Large intestine (tissue), 12 donors: ENCODE measurements at places on chromosomes 5 and 9. TPM values are rescaled to one million over a fixed set of nuclear protein-coding genes. Genes with fewer than 3 reads are reported as not detected.

FCN2 gene
- polyA plus RNA-seq = 0.04 TPM

DNA sequence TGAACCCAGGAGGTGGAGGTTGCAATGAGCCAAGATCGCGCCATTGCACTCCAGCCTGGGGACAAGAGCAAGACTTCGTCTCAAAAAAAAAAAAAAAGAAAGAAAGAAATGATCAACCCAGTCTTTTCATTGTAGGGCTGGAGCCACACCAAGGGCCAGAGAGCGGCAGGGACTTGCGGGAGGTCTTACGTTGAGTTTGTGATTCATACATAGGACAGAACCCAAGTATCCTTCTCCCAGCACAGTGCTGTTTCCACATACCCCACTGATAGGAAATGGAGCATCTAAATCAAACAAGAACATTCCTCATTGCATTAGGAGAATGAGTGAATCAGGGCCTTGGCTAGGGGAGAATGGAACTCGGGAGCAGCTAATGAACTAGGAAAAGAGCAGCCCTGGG is 3.5 kb upstream of the TNIP1 start:
- H3K4me1 ChIP-seq = peaks cover 45% of the 10 kb centered on the region
- H3K4me3 ChIP-seq = no peak overlapping the region
- no peak for DNase-seq
- no peak overlapping the region for H3K27ac ChIP-seq

DNA sequence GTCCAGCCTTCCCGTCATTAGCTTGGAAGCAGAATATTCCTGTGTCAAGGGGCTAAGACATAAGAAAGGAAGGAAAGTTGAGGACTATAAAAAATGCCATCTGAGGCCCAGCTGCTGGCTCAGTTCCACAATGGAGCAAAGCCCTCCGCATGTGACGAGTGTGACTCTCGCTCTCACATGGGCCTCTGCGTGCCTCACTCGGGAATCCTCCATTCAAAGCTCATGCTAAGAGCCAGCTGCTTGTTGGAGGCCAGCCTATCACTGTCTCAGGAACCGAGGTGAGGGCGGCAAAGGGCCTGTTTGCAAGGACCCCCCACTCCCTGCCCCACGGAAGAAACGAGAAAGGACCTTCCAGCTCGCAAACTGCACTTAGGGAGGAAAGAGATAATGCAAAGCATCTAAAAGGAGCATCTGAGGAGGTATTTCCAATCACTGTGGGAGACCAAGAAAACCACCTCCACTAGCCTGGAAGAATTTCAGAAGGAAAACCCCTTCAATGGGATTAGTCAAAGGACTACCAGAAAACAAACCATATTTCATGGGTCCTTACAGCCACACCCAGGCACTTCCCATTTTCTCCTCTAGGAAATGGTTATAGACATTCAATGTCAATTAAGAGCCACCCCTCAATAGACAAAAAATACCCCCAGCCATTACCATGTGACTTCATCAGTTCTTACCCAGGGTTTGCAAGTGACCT is 95.3 kb downstream of the PRRT1B start:
- peak overlapping the region; percentile 91 for H3K27ac ChIP-seq
- peaks cover 37% of the 10 kb centered on the region for H3K4me1 ChIP-seq
- H3K36me3 ChIP-seq = peaks cover 27% of the 10 kb centered on the region
- no peaks in the 10 kb centered on the region for H3K27me3 ChIP-seq
- H3K4me3 ChIP-seq = no peak overlapping the region

- DNase-seq = no peak
- H3K27me3 ChIP-seq = no peaks in the 10 kb centered on the region
- H3K4me3 ChIP-seq = no peak overlapping the region
- peaks cover 52% of the 10 kb centered on the region for H3K4me1 ChIP-seq
- peak overlapping the region; percentile 74 for H3K27ac ChIP-seq
Observed at GRCh38 chr9:129145316-129145715, 32.7 kb downstream of the IER5L start.

DNA sequence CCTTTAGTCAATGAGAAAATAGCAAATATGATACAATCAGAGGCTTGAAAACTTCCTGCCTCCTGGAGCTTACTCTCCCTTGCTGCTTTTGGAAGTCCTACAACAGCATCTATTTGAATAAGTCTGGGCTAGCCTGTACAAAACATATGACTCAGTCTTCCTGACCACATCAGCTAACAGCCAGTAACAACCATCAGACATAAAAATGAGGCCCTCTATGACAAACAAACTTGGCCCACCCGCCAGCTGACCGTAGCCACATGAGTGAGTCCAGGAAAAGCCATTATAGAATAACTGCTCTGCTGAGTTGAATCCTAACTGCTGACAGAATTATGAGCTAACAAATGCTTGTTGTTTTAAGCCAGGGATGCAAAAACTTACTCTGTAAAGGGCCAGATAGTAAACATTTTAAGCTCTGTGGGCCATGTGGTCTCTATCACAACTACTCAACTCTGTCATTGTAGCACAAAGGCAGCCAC is 347.6 kb downstream of the PTPRD start:
- no peaks in the 10 kb centered on the region for H3K4me1 ChIP-seq
- no peak for DNase-seq
- H3K4me3 ChIP-seq = no peak overlapping the region
- no peaks in the 10 kb centered on the region for H3K36me3 ChIP-seq
- H3K27me3 ChIP-seq = no peaks in the 10 kb centered on the region

DNA sequence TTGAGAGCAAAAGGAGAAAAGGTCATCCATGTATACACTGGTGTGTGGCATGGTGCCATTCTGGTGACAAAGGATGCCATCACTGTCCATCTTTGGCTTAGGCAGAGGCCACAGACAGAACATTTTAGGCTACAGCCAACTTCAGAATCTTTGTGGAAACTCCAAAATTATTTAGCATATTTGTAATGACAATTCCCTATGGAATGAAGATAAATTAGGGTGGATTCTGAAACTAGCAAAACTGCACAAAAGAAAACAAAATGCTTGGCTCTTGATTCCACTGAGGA is 92.5 kb downstream of the FBXW11 start:
- no peak overlapping the region for H3K4me3 ChIP-seq
- peaks cover 12% of the 10 kb centered on the region for H3K36me3 ChIP-seq
- no peak overlapping the region for H3K27ac ChIP-seq
- DNase-seq = no peak
- H3K27me3 ChIP-seq = no peaks in the 10 kb centered on the region
- H3K4me1 ChIP-seq = no peaks in the 10 kb centered on the region

DNA sequence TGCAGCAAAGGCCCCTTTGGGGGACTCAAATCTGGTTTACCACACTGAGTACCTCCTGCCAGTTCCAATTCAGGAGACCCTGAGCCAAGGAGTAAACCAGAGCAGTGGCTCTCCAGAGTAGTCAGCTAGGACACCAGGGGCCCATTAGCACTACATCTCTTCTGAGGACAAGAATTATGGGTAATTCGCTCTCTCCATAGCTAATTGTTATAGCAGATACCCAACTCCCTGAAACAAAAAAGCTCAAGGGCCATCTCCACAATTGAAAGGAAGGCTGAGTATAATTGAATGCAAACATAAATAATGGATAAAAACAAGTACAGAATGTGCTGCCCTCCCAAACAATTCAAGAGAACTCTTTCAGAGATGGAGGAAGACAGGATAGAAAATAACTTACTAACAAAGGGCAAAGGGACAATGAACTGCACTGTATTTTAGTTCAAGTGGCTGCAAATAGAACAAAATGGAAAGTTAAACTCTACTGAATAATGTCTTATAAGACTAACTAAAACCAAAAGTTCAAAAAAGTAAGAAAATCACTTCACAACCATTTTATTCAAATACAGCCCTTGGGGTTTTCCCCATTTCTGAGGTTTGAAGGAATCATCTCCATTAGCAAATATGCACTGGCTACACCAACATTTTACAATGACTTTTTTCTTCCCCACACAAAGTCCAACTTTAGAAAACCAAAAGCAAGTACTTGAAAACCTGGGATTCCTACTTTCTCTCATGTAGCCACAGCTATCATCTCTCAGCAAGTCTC is 118.8 kb downstream of the SIL1 start:
- H3K4me3 ChIP-seq = no peak overlapping the region
- H3K36me3 ChIP-seq = no peaks in the 10 kb centered on the region
- H3K27ac ChIP-seq = no peak overlapping the region
- H3K27me3 ChIP-seq = no peaks in the 10 kb centered on the region

DNA sequence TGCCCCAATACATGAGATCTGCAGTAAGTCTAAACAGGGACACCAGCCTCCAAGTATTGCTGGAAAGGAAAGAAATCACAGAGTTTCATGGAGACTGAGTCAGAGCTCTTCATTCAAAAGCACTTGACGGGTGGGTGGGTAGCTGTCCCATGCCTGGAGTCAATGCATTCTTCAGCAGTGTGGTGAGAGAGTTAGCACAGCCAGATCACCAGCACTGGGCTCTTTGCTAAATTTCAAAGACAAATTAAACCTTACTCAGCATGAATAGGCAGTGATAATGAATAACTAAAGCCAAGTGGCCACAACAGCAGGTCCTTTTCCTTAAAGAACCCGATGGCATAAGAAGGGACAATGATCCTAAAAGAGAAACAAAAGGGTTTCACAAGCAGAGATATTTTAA is 192.4 kb downstream of the ACTL7B start:
- DNase-seq = no peak
- peaks cover 11% of the 10 kb centered on the region for H3K4me1 ChIP-seq
- peak overlapping the region; percentile 32 for H3K27ac ChIP-seq

CYFIP2 gene
- 27.9 TPM for polyA plus RNA-seq

DNA sequence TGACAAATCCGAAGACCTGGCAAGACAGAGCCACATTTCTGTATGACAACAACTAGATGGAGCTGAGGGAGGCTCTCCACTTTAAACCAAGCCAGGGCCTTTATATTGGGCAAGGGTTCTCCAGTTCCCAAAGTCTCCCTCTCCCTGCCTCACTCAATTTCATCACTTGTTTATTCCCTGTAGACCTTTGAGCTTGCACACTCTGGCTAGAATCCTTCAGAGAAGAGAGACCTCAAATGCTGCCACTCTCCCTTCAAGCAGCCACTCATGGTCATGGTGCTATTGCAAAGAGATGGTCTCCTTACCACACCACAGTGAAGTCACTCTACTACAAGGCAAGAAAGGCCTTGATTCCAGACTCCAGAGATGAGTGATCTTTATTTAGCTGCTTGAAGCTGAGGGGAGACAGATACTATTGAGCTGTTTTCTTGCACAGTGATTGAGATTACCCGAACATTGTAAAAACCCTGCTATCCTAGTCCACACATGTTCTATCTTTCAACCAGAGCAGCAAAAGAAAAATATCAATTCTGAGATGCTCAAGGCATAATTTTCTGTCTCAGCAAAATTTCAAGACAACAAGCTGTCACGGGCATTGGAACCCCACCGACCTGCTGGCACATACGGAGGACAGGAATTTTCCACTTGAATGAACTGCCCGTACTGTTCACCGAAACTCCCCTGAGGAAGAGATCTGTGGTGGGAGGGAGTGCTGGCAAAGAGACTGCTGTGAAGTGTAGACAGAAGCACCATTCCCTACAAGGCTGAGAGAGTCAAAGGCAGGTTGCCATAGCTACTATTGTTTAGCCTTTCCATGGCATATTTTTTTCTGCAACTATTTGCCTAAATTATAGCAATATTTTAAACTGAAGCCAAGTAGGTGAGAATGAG is 81.1 kb downstream of the CDO1 start:
- no peaks in the 10 kb centered on the region for H3K36me3 ChIP-seq
- no peak overlapping the region for H3K27ac ChIP-seq
- H3K27me3 ChIP-seq = no peaks in the 10 kb centered on the region
- no peak for DNase-seq
- H3K4me1 ChIP-seq = no peaks in the 10 kb centered on the region

- DNase-seq = no peak
- no peaks in the 10 kb centered on the region for H3K27me3 ChIP-seq
- H3K4me1 ChIP-seq = no peaks in the 10 kb centered on the region
- no peak overlapping the region for H3K4me3 ChIP-seq
Observed at GRCh38 chr5:82480331-82480730, 202.2 kb upstream of the RPS23 start.

DNA sequence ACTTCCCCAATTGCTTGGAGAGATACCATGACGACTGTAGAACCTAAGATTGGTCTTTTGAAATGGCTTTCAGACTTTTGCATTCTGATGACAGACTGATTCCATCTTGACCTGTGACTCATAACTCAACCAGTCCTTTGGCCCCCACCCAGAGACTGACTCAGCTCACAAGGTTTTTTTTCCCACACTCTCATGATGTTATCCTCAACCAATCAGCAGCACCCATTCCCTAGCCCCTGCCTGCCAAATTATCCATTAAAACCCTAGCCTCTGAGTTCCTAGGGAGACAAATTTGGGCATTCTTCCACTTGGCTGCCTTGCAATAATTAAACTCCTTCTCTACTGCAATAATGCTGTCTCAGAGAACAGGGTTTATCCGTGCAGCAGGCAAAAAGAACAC is 1263.3 kb upstream of the CDH9 start:
- H3K36me3 ChIP-seq = no peaks in the 10 kb centered on the region
- H3K27ac ChIP-seq = no peak overlapping the region
- H3K4me1 ChIP-seq = no peaks in the 10 kb centered on the region
- no peak for DNase-seq

DNA sequence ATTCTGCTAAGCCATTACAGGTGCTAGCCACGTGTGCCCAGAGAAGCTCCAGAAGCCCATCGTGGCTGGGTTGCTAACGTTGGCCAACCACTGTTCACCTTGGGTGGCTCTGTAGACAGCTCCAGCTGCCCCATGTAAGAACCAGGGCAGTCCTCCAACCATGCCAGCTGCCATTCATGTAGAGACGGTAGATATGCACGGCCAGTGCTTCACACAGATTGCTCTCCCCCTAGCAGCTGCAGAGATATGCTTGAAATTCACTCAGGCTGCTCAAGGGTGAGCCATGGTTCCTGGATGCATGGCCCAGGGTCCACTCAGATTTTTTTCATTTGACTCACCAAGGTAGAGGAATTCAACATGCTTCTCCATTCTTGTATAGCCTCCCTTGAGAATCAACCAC is 31.0 kb downstream of the GADD45G start:
- no peak for DNase-seq
- H3K27me3 ChIP-seq = no peaks in the 10 kb centered on the region
- H3K4me3 ChIP-seq = no peak overlapping the region
- no peaks in the 10 kb centered on the region for H3K4me1 ChIP-seq

SEMA6A gene
- 55.9 TPM for polyA plus RNA-seq

- DNase-seq = no peak
- H3K4me1 ChIP-seq = no peaks in the 10 kb centered on the region
- no peak overlapping the region for H3K27ac ChIP-seq
- no peaks in the 10 kb centered on the region for H3K27me3 ChIP-seq
- no peak overlapping the region for H3K4me3 ChIP-seq
Observed at GRCh38 chr5:29230591-29230990, 1962.9 kb upstream of the CDH6 start.

HAVCR1 gene
- polyA plus RNA-seq = 0.48 TPM

DNA sequence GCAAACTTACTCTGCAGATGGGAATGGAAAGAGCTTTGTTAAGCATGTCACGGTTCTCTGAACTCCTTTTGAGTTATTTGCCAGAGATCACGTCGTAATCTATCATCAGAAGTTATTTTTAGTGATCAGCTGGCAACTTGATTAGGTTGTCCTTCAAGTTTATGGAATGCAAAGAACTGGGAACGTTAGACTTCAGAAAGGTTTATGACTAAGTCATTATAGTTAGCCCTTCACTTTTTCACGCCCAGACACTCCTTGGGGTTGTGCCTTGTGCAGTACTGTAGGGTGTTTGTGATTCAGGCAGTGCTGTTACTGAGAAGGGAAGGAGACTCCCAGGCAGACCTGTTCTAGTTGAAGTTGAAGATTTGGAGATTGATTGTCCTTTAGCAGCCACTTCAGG is 26.8 kb upstream of the PHF2 start:
- H3K27me3 ChIP-seq = no peaks in the 10 kb centered on the region
- DNase-seq = no peak
- H3K4me1 ChIP-seq = no peaks in the 10 kb centered on the region
- H3K36me3 ChIP-seq = peaks cover 56% of the 10 kb centered on the region
